ENCODE measurements at places on chromosomes 6 and 20. TPM values are rescaled to one million over a fixed set of nuclear protein-coding genes. Genes with fewer than 3 reads are reported as not detected.

The NHLRC1 gene
- 0.90 TPM for total RNA-seq

The SIM1 gene
- total RNA-seq = 0.13 TPM

The SLC26A8 gene
- not detected for total RNA-seq

The LAMP5 gene
- total RNA-seq = not detected

The PRICKLE4 gene
- 9.2 TPM for total RNA-seq

The C6orf141 gene
- total RNA-seq = 12.3 TPM

The SPEF1 gene
- total RNA-seq = 2.6 TPM

The PPP1R3G gene
- total RNA-seq = 1.1 TPM

The AFG1L gene
- total RNA-seq = 13.4 TPM

The SPATA25 gene
- 6.3 TPM for total RNA-seq

The WFDC6 gene
- total RNA-seq = not detected

The CAGE1 gene
- total RNA-seq = 0.13 TPM

The TPBG gene
- total RNA-seq = 44.6 TPM

The GSTA2 gene
- not detected for total RNA-seq

The FOXQ1 gene
- total RNA-seq = 57.0 TPM

The CAPN11 gene
- total RNA-seq = not detected

The CST4 gene
- 0.78 TPM for total RNA-seq

The ECT2L gene
- not detected for total RNA-seq

The MRAP2 gene
- total RNA-seq = not detected

All from PC-9 (cell line).